BJ (cell line): ENCODE measurements at places on chromosomes 11 and 22. TPM values are rescaled to one million over a fixed set of nuclear protein-coding genes. Genes with fewer than 3 reads are reported as not detected.

DNA sequence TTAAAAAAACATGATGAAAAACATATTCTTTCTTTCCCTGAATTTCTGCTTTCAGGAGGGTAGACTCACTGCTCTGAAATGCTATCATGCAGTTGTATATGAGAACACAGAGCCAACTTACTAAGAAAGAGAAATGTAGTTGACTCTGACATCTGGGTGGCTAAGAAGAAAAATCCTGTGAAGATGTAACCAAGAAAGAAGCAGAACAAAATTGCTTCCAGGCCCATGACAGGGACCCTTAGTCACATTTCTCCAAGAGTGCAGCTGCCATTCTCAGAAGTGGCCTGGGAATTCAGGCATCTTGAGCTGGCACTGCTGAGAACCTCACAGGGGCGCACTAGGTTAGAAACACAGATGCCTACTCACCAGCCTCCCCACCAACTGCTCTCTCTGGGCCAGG is 73.6 kb downstream of the RPL27A start:
- no peak for DNase-seq

DNA sequence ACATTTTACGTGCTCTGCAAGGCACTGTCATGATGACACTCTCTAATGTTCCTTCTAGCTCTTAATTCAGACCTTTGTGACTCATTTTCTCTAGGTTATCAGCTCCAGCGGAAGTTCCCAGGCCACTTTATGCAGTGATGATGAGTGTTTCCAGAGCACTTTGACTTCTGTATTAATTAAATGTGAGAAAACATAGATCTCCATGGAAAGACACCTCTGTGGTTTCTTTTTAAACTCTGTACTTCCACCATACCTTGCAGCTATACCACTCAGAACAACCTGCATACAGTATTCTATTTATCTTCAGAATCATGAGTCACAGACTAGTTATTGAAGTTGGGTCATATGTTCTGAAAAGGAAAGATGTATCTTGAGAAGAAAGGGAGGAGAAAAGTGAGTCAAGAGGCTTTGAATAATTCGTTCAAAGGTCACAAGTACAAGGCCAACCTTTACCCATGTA is 175.6 kb upstream of the TENM4 start:
- no peak for DNase-seq

GRCh38 chr11:75879737-75880136 is 64.7 kb downstream of the UVRAG start:
- DNase-seq: no peak

TRIM22 gene
- 58.2 and 74.9 TPM in 2 replicates for polyA plus RNA-seq

SERHL2 gene
- polyA plus RNA-seq: 6.1 and 6.6 TPM in 2 replicates

TCN2 gene
- polyA plus RNA-seq: 9.1 and 15.8 TPM in 2 replicates
